ENCODE measurements at places on chromosomes 1 and 21.

- DNase-seq: no peak
These were observed 12.3 kb upstream of the RASSF5 start for GRCh38 chr1:206495011-206495461.

DNA sequence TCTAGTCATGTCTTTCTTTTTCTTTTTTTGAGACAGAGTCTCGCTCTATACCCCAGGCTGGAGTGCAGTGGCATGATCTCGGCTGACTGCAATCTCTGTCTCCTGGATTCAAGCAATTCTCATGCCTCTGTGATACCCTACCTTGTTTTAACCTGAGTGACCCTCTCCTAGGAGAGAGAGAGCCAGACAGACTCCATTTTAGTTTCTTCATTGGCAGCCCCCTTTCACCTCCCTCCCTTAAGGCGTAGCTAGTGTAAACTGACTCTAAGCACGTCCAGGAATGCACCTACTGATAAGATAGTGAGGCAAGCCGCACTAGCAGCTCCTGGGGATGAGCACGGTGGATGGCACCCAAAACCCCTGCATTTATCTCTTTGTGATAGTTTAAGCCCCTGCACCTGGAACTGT is 5.2 kb upstream of the PKNOX1 start:
- DNase-seq: no peak

GRCh38 chr1:181430015-181430885 is 53.1 kb upstream of the CACNA1E start:
- DNase-seq: no peak

GRCh38 chr1:175470591-175470990 is 272.8 kb downstream of the TNR start:
- no peak for DNase-seq

- peak; percentile 39 for DNase-seq
These were observed 67.2 kb downstream of the CD46 start for GRCh38 chr1:207818971-207819451.

Measured in pulmonary artery endothelial cell (primary cell).